ENCODE measurements at places on chromosomes 3 and 15. TPM values are rescaled to one million over a fixed set of nuclear protein-coding genes. Genes with fewer than 3 reads are reported as not detected.

Gene GPR15
- total RNA-seq: not detected

GRCh38 chr15:90336705-90337141 lies 15.4 kb upstream of the ZNF774 start:
- DNase-seq: no peak

Gene IL1RAP
- total RNA-seq: 10.2 TPM

Gene BFSP2
- not detected for total RNA-seq

Gene PARP15
- 3.5 TPM for total RNA-seq

Gene CALML4
- total RNA-seq: 8.4 TPM

- no peak for DNase-seq
Measured at GRCh38 chr15:51313074-51313393, 25.4 kb downstream of the CYP19A1 start.

DNA sequence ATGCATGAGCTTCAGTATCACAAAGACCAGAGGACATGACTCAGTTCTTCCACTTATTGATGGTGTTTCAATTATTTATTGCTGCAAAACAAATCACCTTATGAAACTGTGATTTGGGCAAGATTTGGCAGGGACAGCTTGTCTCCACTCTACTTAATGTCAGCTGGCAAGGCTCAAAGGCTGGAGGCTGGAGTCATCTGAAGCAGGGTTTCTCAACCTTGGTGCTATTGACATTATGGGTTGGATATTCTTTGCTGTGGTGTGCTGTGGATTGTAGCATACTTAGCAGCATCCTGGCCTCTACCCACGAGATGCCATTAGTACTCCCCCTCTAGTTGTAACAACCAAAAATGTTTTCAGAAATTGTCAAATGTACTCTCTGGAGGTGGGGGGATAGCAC lies 138.8 kb upstream of the PEX5L start:
- DNase-seq: no peak

GRCh38 chr3:85377115-85377514 lies 418.3 kb downstream of the CADM2 start:
- no peak for DNase-seq

- DNase-seq: no peak
Measured at GRCh38 chr3:23189187-23189586, 13.9 kb upstream of the UBE2E2 start.

All from posterior vena cava (tissue), 2 donors.